ENCODE measurements at places on chromosomes 3 and 15.
A peak's percentile ranks its signal among the peaks of the same experiment; 100 is the strongest.

GRCh38 chr3:171286580-171287249 lies 173.5 kb downstream of the TNIK start:
- no peak for DNase-seq

DNA sequence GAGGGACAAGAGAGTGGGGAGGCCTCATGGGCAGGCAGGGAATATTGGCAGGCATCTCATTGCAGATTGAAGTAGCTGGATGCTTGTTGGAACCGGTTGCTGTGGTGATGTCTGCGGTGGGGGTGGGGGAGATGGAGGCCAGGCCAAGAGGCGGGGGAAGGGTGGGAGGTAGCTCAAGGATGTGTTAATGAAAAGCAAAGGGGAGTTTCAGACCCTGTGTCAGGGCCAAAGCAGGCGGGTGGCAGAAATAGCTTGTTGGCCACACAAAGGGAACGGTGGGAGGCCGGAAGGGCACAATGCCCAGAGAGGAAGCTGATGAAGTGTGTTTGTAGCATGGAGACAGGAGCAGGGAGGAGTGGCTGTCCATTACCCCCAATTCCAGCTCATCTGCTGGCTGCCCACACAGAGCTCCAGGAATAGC lies 28.0 kb downstream of the CCDC33 start:
- DNase-seq: peak; percentile 28

GRCh38 chr15:31481142-31481541 lies 154.5 kb downstream of the KLF13 start:
- DNase-seq: no peak

DNA sequence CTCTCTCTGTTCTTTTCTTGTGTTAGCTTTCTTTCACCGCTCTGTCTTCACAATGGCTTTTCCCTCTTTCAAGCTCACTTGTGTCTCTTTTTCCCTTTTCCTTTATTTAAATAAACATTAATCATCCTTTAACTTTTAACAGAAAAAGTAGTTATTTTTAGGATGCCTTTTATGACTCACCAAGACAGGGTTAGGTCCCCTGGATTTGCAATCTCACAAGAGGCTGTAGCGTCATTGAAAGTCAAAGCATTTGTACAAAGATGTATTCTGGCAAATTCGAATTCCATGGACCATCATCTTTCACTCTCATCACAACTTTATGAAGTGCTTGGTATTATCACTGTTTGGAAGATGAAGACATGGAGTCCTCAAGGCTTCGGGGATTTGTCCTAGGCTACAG lies 34.8 kb upstream of the MCTP2 start:
- DNase-seq: no peak

GRCh38 chr3:186974824-186975313 lies 44.5 kb downstream of the ST6GAL1 start:
- no peak for DNase-seq

- no peak for DNase-seq
Observed at GRCh38 chr15:31228980-31229826, 97.4 kb upstream of the KLF13 start.

- DNase-seq: no peak
Observed at GRCh38 chr15:75791337-75791713, 51.9 kb upstream of the UBE2Q2 start.

- DNase-seq: peak; percentile 52
Observed at GRCh38 chr3:179957264-179957845, 79.4 kb downstream of the PEX5L start.

DNA sequence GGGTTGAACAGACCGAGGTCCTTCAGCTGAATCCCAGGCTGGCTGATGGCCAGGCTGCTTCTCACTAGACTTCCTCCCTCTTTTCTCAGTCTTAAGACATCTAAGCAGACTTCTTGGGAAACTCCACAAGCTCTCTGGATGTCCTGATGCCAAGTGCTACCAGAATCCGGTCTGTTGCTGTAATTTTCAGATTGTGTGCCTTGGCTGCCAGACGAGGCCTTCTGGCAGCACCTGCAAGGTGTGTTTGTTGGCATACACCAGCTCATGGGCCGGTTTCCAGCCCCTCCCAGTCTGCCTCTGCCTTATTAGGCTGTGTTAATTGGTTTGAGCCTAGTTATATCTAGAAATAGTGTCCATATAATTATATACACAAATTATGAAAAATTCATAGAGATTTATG lies 120.6 kb downstream of the TNIK start:
- DNase-seq: peak; percentile 44

- DNase-seq: no peak
Observed at GRCh38 chr3:175009295-175009694, 150.2 kb downstream of the NAALADL2 start.

- DNase-seq: peak; percentile 46
Observed at GRCh38 chr15:33234020-33234461, 39.5 kb upstream of the FMN1 start.

- DNase-seq: no peak
Observed at GRCh38 chr3:57691411-57692132, 1.3 kb downstream of the DENND6A start.

GRCh38 chr3:193506921-193507320 lies 47.8 kb downstream of the ATP13A4 start:
- DNase-seq: no peak

DNA sequence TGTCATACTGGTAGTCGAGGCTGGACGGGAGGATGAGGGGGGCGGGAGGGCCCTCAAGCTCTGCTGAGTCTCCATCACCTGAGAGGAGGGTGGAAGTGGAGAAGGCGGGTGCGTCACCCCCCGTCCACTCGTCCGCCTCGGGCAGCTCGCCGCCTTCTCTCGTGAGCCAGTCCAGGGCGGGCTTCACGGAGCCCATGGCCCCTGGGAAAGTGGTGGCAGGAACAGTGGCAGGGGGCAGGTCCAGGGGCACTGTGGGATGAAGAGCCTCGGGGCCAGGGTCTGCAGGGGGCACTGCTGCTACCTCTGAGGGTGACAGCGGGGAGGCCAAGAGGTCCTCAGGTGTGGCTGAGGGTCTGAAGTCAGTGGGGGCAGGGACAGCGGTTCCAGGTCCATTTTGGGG lies 10.3 kb downstream of the PLXNB1 start:
- no peak for DNase-seq

- no peak for DNase-seq
Observed at GRCh38 chr3:73623346-73623745, 1.4 kb downstream of the PDZRN3 start.

GRCh38 chr3:128112357-128112968 lies 11.1 kb downstream of the RUVBL1 start:
- DNase-seq: no peak

DNA sequence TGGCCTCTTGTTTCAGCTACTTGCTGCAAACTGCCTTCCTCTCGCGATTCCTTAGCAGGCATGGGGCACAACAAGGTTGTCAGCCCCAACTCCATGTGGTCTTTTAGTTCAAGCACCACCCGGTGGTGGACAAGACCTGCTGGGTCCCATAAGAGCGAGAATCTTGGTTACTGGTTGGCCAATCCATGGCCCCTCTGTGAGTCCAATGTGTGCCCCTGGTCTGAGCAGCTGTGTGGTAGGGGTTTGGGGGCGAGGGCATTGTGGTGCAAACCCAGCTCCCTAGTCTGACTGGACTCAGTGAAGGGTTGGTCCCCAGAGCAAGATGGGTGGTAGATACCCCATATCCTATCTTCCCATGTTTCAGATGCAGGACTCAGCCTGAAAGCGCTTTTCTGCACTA lies 48.8 kb downstream of the MESD start:
- DNase-seq: no peak

GRCh38 chr15:69795601-69796000 lies 302.1 kb downstream of the TLE3 start:
- DNase-seq: no peak

- no peak for DNase-seq
Observed at GRCh38 chr3:62433396-62433795, 60.0 kb upstream of the FEZF2 start.

DNA sequence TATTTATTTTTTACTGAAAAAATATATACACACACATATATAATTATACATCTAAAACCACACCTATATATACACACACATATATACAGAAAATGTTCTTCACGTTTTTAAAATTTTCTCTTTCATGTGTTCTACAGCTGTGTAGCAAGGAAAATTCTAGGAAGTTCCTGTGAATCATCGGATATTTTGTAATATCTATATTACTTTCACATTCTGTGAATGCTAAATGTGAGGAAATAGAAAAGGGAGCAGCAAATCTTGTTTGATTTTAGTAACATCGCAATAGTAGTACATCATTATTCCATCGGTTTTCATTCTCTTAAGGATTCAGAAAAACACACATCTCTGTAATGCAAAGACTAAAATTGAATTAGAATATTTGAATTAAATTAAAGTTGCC lies 836.8 kb upstream of the NECTIN3 start:
- DNase-seq: no peak

- no peak for DNase-seq
Observed at GRCh38 chr3:167084545-167084944, 295.6 kb downstream of the ZBBX start.

- peak; percentile 43 for DNase-seq
Observed at GRCh38 chr15:33028495-33028894, 166.0 kb downstream of the FMN1 start.

- DNase-seq: no peak
Observed at GRCh38 chr3:31688984-31689383, 156.3 kb downstream of the STT3B start.

DNA sequence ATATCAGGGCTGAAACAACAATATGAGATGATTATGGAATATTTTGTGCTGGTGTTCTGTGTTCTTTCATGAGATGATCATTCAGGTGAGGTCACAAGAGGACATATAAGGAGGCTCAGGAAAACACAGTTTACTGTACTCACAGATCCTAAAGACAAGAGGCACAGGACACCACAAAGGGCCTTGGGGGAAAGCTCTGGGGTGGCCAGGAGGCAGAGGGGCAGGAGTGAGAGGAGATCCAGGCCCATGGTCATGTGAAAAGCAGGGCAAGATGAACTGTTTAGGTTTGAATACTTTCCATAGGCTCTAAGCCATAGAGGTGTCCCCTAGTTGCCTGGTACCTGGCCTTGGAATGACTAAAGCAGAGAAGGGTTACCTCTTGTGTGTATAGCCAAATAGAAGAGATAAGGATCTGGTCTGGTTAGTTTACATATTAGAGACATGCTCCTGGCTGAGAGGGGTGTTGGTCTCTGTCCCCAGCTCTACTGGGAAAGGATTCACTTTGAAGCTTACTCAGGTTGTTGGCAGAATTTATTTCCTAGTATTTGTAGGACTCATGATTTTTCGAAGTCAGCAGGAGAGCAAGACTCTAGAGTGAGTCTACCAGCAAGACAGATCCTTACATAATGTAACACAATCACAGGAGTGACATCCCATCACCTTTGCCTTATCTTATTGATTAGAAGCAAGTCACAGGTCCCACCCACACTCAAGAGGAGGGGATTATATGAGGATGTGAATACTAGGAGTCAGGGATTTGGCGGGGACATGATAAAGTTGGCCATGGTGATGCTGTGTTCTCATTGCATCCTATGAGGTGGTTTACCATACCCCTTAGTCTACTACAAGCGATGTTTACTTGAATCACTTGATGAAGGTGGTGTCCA lies 11.3 kb upstream of the TM4SF1 start:
- DNase-seq: no peak

- DNase-seq: no peak
Observed at GRCh38 chr3:89364314-89364713, 256.9 kb downstream of the EPHA3 start.

All from NCI-H2171 treated with DMSO at 0.1 percent for 48 hours (cell line).